Neural crest cell (in vitro differentiated cells): ENCODE measurements at places on chromosomes 13 and 19.

- DNase-seq = no peak
Measured at GRCh38 chr13:23461544-23461943, 28.0 kb upstream of the SACS start.

GRCh38 chr13:113298043-113298945 lies 1.3 kb downstream of the LAMP1 start:
- no peak for DNase-seq

DNA sequence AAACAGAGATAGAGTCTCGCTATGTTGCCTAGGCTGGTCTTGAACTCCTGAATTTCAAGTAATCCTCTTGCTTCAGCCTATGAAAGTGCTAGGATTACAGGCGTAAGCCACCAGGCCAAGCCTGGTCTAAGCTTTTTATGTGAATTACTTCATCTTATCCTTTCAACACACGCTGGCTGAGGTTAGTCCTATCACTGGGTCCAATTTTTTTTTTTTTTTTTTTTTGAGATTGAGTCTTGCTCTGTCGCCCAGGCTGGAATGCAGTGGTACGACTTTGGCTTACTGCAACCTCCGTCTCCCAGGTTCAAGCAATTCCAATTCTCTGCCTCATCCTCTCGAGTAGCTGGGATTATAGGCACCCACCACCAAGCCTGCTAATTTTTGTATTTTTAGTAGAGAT lies 10.4 kb downstream of the MYO1F start:
- no peak for DNase-seq

DNA sequence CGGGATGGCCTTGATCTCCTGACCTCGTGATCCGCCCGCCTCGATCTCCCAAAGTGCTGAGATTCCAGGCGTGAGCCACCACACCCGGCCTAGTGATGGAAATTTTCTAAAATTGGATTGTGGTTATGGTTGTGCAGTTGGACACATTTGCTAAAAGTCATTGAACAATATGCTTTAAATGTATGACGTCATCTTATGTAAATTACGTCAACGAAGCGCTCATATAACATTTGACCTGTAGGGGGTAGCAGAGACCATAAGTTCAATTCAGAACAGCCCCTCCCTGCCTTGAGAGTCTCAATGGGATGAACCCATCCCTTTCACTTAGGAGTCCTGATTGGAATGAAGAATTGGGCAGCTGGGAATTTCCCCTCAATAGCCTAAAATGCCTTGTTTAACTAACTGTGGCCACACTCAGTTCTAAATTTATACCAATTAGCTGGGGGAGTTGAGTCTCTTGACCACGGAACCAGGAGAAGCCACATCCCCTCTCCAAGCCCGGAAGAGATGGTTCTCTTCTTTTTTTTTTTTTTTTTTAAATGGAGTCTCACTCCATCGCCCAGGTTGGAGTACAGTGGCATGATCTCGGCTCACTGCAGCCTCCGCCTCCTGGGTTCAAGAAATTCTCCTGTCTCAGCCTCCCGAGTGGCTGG lies 15.2 kb upstream of the TLE6 start:
- DNase-seq = peak; percentile 67

DNA sequence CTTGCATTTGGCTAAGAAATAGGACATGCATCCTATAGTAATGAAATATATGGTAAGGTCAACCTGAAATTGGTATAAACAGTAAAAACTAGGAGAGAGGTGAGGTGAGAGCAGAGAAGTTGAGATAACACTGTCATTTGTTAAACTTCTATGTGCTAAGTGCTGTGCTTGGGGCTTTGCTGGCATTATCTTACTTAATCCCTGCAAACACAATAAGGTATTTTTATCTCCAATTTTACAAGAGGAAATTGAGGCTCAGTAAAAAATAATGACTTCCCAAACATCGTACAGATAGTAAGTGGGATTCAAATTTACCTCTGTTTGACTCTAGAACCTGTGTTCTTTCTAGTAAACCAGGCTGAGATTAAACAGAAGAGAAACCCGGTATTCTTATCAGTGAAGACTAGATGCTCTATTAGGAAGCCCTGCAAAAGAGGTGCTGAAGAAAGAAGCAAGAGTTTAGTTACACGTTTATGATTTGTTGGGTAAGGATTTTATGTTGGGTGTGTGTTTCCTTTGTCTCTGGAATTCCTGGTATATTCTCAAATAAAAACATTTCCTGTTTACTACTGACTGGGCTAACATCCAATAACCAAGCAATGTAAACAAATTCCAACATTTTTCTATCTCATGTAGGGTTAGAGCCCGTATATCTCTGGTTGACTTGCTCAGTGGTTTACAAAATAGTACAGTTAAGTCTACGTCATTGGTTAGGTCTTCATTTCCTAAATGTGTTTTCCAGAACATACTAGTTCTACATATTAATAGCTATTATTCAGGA lies 137.3 kb upstream of the FNDC3A start:
- DNase-seq = no peak

GRCh38 chr13:65679240-65679639 lies 1550.9 kb downstream of the PCDH9 start:
- no peak for DNase-seq

GRCh38 chr13:44769686-44770085 lies 193.6 kb upstream of the TSC22D1 start:
- DNase-seq = no peak

DNA sequence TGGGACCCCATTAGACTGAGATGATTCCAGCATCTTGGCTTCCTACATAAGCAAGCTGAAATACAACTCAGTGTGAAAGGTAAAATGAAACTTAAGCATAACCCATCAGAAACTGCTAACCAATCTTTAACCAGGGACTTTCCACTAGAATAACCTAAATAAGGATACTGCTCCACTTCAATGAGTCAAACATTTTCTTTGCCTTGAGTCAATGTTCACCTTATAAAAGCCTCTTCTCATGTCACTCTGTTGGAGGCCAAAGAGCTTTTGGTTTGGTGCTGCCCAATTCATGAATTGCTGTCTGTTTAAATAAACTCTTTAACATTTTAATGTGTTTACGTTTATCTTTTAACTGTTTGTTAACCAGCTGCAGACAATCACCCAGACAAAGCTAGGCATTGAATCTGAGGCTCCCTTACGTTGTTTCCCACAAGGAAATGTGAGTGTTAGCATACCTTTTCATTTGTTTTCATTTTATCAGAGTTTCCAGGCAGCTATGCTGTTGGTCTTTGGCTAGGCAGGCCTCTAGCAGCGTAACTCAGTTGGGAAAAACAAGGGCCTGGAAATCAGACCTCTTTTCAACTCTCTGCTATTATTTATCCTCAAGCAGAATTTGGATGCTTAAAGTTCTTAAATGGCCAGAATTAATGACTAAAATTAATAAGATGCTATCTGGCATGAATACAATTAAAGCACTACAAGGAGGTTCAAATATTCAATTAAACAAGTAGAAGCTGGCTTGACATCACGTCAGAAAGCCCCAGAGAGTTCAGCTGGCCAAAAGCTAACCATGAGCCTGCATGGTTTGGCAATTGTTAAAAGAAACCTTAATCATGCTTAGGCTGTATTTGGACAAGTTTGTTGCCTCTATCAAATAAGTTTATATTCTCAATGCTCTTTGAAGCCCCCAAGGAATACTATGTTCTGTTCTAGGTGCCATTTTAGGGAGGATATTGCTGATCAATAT lies 200.2 kb downstream of the DCLK1 start:
- no peak for DNase-seq

DNA sequence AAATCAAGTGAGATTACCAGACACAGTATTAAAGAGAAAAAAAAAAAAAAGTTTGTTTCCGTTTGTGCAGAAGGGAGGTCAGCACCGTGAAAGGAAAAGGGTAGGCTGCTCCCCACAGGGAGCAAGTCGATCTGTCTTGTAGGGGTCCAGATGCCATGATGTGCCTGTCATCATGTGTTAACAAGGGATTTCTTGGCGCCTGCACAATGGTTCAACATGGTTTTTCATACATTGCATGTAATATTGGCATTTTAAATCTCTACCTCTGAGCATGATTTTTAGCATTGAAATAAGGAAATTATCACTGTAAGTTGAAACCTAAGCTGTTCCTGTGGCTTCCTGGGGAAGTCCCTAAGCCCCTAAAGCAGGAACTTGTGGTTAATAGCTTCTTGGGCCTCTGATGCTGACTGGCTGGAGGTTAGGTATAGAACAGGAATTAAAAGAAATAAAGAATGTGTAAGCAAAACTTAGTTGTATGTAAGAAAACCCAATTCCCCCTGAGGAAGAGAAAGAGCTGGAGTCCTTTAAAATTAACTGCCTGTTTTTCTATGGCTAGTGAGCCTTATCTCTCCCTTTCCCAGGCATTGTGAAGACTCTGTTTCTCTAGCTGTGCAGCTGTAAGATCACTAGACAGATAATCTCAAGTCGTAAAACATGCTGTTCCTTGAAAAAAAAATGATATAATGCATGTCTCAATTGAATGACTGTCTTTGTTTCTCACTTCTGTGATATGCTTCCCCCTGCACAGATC lies 7.4 kb upstream of the FCGBP start:
- DNase-seq = no peak

DNA sequence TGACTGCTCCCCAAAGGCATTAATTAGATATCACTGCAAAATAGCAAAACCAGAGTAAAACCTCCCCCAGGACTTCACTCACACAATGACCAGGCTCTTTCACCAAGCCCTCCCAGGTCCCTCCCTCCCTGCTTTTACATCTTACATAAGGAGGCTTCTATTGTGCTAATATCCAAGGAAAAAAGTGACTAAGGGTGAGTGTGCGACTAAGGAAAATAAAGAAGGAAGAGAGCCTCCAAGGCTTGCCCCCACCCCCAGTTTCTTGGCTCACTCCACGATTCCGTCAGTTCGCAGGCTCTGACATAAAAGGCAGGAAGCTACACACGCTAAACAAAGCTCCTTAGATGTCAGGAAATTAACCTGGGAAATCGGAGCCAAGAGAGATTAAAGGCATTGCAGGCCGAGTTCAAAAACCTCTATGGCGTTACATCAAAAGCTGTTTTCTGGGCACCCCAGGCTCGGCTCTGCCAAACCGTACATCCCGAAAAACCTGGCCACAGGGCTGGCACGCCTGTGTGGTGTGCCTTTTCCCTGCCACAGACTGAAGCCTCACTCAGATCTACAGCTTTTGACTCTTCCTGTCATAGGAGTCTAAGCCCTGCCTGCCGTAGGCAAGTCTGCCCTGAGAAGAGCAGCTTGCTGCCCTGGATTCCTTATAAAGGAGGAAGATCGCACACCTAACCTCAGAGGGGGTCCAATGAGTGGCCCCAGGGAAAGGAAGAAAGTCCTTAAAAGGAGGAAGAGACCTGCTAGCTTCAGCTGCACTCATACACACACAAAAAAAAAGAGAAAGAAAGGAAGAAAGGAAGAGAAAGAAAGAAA lies 67.0 kb upstream of the SERP2 start:
- peak; percentile 30 for DNase-seq

- no peak for DNase-seq
Measured at GRCh38 chr19:1384478-1385110, 887 bp downstream of the NDUFS7 start.

GRCh38 chr13:59532405-59532804 lies 631.3 kb downstream of the DIAPH3 start:
- no peak for DNase-seq

GRCh38 chr19:30119180-30119908 lies 177.3 kb downstream of the URI1 start:
- no peak for DNase-seq

DNA sequence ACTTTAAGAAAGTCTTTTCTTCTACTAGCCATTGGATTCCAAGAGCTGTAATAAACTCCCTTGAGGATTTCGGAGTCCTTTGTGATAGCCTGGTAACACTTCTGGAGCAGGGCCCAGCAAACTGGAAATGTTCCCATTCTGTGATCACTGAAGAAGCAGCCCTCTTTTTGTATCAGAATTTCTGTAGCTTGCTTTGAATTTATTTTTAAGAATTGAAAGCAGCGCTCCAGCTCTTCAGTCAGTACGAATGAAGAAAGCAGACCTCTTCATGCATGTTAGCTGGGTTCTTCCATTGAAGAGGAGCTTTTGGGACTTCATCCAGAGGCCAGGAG lies 141.5 kb downstream of the AKAP11 start:
- DNase-seq = no peak

DNA sequence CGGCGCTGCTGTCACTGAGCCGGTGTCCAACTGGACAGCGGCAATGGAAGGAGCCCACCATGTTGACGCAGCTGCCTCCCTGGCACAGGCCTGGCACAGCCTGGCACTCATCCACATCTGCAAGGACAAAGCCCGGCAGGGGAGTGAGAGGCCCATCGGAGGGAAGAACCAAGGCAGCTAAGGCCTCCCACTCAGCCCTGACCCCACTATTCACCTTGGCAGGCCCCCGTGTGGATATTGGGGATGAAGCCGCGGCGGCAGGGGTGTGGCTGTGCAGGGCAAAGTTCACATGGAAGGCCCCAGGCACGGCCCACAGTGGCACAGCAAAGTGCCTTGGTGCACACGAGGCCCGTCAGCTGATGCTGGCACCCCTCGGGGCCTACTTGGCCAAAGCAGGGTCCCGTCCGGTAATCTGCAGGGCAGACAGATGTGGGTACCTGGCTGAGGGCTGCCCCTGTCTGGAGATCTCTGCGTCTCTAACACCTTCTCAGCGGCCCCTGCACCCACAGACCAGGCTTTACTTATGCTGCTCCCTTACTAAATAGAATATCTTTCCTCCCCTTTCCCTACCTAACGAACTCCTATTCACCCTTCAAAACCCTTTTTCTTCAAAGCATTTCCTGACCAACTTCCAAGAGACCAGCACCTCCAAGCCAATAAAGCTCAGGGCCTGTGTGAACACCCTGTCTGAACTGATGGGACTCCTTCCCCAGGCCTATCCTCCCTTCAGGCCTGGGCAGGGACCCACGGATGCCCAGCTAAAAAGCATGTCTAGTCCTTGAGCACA lies 7.5 kb downstream of the FBN3 start:
- DNase-seq = no peak

GRCh38 chr19:2454962-2455850 lies 1.6 kb downstream of the LMNB2 start:
- DNase-seq = no peak

DNA sequence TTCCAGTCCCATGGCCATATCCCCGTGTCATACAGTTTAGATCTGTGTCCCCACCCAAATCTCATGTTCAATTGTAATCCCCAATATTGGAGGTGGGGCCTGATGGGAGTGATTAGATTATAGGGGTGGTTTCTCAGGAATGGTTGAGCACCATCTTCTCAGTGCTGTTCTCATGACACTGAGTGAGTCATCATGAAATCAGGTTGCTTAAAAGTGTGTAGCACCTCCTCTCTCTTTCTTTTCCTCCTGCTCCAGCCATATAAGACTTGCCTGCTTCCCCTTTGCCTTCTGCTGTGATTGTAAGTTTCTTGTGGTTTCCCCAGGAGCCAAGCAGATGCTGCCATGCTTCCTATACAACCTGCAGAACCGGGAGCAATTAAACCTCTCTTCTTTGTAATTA lies 197.8 kb downstream of the NALCN start:
- no peak for DNase-seq

- DNase-seq = no peak
Measured at GRCh38 chr19:10422846-10423245, 2.5 kb downstream of the PDE4A start.

GRCh38 chr19:45179892-45180370 lies 1.3 kb downstream of the BLOC1S3 start:
- DNase-seq = no peak

DNA sequence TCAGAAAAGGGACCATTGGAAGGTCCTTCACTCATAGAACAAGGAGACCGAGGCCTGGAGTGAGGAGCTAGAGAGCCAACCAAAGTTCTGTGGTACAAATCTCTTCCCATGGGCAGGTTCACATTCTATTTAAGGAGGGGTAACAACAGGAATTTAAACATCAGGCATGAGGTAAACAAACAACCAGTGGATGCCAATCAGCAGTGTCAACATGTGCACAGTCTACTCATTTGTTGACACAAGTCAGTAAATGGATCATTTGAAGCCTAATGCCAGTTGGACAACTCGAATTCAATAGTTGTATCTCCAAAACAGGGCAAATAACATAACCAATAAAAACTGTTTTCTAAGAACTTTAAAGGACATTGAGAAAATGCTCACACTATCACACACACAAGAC lies 6.3 kb upstream of the DOCK9 start:
- no peak for DNase-seq
